Right kidney (tissue), 9 donors: ENCODE measurements at places on chromosomes 3 and 15.

DNA sequence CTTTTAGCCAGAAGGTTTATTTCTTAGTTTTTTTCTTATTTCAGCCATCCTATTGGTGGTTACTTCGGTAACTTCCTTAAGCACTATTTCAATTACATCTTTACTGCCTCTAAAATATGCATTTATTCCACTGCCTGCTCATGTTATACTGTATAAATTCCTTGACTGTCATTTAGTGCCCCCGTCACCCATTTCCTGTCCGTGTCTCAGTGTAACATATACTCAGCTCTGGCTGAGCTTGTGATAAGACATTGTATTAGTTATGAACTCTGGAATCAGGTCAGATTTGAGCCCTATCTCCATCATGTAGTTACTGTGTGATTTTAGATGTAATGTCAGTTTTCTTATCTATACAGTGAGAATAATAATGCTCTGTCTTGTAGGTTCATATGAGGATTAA, 24.2 kb downstream of the PIAS1 start:
- DNase-seq: no peak

DNA sequence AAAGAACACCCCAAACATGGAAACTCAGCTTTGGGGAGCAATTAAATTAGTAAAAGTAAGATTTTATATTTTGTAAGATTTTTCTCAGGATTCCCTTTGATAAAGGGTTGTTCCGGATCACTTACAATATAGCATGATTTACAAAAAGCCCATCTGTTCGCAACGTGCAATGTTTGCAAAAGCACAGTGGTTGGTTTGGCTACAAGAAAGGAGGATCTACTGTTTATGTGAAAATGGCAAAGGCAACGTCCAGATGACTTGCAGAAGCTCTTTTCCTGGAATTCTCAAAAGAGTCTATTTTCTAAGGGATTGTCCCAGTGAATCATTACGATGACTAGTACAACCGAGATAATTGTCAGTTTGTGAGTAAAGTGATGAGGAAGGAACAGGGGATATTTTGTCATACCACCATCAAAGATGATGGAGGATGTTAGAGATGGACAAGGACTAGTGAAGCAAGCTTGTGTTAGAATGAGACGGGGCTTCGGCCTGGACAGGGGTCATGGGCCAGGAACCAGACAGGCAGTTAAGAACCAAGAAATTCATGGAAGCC, 71.6 kb downstream of the CRYGS start:
- DNase-seq: no peak

GRCh38 chr3:184748219-184749135, 36.6 kb upstream of the MAGEF1 start:
- DNase-seq: peak; percentile 48

- no peak for DNase-seq
Observed at GRCh38 chr15:46450112-46450809, 815.4 kb downstream of the SQOR start.

- peak; percentile 65 for DNase-seq
Observed at GRCh38 chr15:57509126-57509525, 82.6 kb upstream of the MYZAP start.

- DNase-seq: no peak
Observed at GRCh38 chr15:101709466-101709865, 14.8 kb downstream of the TARS3 start.

DNA sequence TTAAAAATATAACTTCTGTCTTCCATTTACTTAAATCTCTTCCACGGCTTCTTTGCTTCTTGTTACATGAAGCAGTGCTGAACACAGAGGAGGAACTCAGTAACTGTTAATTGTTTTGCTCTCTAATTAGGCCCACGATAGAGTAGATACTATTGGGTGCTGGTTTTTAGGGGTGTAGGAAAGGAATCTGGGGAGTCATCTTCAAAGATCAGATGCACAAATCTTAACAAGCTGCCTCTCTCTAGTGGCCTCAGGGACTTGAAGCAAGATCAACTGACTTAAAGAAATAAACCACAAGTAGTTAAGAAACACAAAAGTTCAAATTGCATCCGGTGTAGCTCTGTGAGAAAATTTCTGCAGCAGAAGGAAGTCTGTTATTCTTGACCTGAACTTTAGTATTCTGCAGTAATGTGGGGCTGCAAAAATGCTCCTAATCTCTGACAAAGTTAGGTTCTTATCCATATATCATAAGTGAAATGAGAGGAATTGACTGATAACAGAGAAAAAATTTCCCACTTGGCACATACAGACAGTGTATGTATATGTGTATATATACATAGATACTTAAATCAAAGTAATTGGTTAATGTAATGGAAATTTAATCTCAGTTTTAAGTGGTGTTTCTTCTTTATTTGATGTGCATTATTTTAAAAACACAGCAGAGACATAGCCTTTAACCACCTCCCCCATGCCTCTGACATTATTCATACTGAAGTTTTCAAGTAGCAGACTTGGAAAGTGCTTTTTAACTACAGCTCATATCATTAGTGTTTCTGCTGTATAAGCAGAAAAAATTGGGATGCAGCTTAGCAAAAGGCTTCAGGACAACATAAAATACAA, 51.8 kb downstream of the CHST2 start:
- DNase-seq: peak; percentile 36

- no peak for DNase-seq
Observed at GRCh38 chr3:103337179-103337845, 902.5 kb downstream of the ZPLD1 start.

GRCh38 chr3:138082085-138082991, 33.1 kb downstream of the DZIP1L start:
- DNase-seq: peak; percentile 5

DNA sequence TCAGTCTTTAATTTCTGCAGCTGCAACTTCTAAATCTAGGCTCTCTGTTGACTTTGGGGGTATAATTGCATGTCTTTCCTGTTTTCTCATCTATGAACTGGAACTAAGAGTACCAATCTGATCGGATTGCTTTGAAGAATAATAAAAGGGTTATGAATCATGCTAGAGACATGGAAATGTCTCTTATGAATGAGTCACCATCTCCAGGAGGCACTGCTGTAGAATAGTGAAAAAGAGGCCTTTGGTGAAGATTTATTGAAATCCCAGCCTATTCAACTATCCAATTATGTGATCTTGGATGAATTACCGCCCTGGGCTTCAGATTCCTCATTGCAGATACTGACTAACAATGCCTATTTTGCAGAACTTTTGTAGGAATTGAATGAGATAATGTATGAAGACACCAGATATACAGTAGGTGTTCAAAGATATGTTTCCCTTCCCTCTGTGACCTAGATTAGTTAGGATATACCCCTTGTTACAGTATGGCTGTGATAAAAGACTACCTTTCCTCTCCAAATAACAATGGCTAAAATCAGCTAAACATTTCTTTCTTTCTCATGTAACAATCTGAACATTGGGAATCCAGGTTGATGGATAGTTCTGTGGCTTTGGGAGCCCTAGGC, 11.5 kb upstream of the CMTM8 start:
- DNase-seq: no peak

GRCh38 chr3:39156421-39156820, 3.0 kb upstream of the CSRNP1 start:
- DNase-seq: no peak

GRCh38 chr15:47872208-47872607, 154.9 kb downstream of the SEMA6D start:
- no peak for DNase-seq

- no peak for DNase-seq
Observed at GRCh38 chr3:53813876-53814275, 32.3 kb downstream of the CHDH start.

- DNase-seq: peak; percentile 14
Observed at GRCh38 chr3:165185707-165186327, 10.4 kb downstream of the SLITRK3 start.

- DNase-seq: no peak
Observed at GRCh38 chr3:30640851-30641250, 34.5 kb downstream of the TGFBR2 start.

- no peak for DNase-seq
Observed at GRCh38 chr15:68396068-68396467, 35.9 kb downstream of the ITGA11 start.

DNA sequence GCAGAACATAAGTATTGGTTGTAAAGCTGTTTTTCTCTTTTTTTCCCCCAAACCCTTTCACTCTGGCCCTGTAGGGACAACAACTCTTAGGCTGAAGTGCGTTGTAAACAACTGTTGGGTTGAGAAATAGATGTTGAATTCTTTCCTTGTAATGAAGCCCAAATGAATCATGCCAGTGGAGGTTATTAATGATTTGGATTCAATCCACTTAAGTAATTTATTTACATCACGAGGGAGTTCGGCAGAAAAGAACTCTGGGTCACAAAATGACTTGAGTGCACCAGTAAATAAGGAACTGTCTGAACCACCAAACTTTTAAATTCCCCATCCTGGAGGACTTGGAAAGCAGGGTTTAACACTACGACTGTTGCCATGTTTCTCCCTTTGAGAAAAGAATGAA, 218.9 kb downstream of the PDZRN3 start:
- DNase-seq: no peak

- DNase-seq: no peak
Observed at GRCh38 chr3:140010391-140010790, 75.4 kb downstream of the CLSTN2 start.

- no peak for DNase-seq
Observed at GRCh38 chr3:48018841-48019240, 2.6 kb upstream of the MAP4 start.

DNA sequence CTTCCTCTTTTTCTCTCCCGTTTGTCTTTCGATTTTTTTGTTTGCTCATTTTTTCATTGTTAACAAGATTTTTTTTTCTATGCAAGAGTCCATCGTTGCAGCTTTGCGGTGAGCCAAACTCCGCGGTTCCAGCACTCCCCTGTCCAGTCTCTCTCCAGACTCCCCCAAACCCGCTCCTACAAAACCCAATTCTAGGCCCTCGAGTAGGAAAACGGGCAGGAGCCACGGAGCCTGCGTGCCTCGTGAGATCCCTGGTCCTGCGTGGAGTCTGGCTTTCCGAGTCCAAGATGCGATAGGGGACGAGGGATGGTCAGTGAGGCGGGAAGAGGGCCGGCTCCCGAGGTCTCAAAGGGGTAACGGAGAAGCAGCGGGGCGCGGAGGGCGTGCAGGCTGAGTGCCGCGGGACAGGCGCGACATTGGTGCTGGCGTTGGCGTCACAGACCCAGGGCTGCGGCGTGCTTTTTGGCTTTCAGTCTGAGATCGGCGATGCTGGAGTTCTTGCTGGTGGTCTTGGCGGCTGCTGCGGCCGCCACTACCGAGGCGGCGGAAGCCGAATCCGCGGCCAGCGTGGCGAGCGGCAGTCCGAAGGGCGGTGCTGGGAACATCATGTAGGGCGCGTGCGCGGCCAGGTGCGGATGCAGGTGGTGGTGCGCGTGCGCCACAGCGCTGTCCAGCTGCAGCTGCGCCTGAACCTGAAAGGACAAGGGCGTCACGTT, 8.5 kb downstream of the SHOX2 start:
- peak; percentile 84 for DNase-seq

- DNase-seq: no peak
Observed at GRCh38 chr3:54309601-54310000, 187.2 kb downstream of the CACNA2D3 start.

DNA sequence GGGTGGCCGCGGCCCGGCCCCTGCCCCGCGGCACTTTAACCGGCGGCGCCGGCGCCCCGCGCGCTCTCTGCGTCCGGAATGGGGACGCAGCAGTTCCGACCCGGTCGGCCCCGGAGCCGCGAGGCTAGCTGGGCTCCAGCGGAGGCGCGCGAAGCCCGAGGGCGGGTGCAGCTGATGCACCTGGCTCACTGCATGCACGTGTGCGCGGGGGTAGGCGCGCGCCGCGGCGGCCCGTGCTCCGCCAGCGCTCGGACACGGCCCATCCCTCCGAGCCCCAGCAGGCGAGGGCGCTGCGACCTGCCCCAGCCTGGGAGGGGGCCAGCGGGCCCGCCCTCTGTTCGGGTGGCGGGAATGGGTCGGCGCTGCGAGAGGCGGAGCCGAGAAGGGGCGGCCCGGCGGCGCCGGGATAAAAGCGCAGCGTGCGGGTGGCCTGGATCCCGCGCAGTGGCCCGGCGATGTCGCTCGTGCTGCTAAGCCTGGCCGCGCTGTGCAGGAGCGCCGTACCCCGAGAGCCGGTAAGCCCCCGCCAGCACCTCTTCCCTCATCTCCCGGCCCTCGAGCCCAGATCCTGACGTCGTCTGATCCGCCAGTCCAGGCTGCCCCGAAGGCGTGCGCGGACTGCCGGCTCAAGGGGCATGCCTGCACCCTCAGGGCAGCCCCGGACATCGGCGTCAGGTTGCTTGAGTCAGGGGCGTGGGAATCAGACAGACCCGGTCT, at the start of the genes CHDH and IL17RB:
TSS of gene CHDH (minus strand) at position 286 of the 717 bp plus-strand sequence. CDS start 22,411 bp downstream, outside the sequence.
TSS of gene IL17RB (plus strand) at position 435 of the 717 bp plus-strand sequence. CDS start at position 456, 21 bp downstream.
- DNase-seq: peak; percentile 86

DNA sequence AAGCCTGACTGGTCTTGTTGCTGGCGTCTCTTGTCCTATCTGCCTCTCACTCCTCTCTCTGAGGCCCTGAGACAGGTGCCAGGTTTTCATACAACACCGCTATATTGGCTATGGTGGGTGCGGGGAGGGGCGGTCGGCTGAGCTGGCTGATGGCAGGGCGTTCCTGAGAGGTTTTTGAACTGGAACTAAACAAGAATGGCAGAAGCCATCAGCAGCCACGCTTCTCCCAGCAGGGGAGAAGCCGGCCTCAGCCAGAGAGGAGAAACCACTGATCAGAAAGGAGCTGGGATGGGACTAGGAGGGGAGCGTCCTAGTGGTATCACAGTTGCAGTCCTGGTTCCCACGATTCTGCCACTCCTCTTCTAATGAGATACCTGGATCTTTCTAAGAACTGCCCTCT, 89.9 kb upstream of the PRR23E start:
- DNase-seq: no peak

- DNase-seq: peak; percentile 47
Observed at GRCh38 chr3:42190701-42191442, 75.1 kb downstream of the CCK start.

GRCh38 chr3:114669614-114670013, 375.8 kb downstream of the TIGIT start:
- no peak for DNase-seq

- no peak for DNase-seq
Observed at GRCh38 chr3:45188719-45189659, 37.1 kb downstream of the TMEM158 start.

DNA sequence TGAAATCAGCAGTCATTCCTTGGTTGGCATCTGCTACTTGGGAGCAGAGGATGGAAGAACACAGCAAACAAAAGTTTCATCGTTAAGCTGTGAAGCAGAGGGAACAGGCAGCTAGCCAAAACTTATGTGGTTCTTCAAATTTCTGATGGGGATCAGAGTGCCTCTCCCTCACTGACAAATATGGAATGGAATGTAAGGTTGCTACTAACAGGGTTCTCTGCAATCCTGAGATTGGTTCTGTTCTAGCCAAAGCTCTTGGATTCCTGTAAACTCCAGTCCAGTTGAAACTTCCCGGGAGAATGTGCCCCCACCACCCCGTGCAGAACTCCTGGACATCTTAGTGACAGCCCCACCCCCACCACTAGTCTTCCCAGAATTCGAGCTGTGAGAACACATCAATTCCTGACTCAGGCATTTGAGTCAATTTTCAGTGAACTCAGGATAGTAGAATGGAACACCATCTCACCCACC, 55.9 kb upstream of the PHLDB2 start:
- DNase-seq: no peak

- no peak for DNase-seq
Observed at GRCh38 chr3:171326717-171327440, 133.3 kb downstream of the TNIK start.

- no peak for DNase-seq
Observed at GRCh38 chr15:64991536-64992135, 1.9 kb upstream of the SPG21 start.
